NCI-H1417 (cell line): ENCODE measurements at places on chromosomes 2 and 18.

GRCh38 chr2:222481941-222482340 is 57.6 kb downstream of the SGPP2 start:
- DNase-seq = no peak

DNA sequence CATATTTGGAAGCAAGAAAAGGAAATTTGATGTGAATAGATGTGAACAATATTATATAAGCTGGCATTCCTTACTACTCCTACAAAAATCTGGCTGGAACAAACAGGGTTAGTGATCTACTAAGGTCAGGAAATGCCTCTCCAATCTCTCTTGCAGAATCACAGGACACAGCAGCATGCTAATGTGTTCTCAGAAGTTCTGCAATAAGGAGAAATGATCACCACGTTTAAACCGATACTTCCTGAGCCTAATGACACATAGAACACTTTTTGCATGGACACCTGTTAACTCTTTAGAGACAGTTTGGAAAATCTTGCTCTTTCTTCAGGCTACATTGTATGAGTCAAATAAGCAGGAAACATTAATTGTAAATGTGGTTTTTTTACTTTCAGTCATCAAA is 89.6 kb upstream of the MAP3K20 start:
- no peak for DNase-seq

DNA sequence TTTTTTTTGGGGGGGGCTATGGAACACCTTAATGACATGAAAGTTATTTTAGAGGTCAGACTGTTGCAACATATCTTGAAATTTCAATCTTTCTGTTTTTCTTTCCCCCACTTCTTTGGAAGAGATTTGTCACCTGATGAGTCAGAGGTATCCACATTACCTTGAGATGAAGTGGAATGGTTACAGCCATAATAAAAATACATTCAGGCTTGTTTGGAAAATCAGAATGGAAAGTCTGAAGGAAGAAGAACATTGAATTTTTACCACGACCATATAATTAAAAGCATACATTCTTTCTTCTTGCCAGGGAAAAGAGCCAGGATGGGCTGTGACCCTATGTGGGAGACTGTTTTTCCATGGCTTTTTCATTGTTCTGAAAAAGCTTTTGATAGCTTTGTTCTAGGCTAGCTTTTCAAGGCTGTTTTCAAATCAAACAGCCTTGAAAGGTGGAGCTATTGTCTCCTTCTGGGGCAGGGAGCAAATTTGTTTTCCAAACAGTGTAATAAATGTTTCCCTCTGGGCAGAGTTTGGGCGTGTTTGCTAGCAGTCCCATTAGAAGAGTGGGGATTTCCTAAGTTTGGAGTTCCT is 2.3 kb upstream of the GTF3C3 start:
- DNase-seq = no peak

DNA sequence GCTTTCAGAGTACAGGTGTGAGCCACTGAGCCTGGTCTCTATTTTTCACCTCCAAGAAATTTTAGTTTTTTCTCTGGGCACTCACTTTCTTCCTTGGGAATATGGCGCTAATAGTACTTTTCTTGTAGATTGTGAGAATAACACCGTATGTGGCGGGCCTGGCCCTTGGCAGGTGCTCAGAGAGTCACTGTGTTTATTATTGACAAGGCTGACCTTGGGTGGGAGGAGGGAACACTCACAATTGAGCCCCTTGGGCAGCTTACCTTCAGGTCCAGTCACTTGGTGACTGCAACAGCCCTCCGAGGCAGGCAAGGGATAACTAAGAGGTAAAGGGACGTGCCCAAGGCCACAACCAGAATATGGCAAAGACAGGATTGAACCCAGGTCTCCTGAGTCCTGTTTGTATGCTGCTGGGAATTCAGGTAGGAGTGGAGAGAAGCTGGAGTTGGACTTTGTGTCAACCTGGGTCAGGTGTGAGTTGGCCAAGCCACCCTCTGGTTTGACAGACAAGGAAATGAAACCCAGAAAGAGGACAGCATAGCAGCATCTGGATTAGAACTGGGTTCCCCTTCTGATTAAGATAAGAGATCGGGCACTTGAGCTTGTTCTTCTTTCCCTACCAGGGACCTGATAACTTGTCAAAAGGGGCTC is 2.8 kb upstream of the STK25 start:
- no peak for DNase-seq

DNA sequence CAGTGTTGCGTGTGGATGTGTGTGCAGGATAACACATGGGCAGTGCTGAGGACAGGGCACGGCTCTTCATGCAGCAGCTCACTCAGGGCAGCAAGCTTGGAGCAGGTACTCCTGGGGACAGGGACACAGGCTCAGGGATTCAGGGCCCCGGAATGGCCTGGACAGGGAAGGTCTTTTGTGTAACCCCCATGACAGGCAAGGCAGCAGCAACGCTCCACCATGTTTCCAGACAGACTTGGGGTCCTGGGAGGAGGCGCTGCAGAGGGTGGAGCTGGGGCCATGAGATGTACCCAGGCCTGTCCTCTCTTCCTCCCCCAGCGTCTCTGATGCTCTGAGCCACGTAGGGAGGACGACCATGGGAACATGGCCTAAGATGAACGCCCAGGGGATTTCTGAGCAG is 58.3 kb downstream of the ADNP2 start:
- no peak for DNase-seq

- no peak for DNase-seq
Measured at GRCh38 chr18:8969639-8970390, 132.7 kb upstream of the NDUFV2 start.

DNA sequence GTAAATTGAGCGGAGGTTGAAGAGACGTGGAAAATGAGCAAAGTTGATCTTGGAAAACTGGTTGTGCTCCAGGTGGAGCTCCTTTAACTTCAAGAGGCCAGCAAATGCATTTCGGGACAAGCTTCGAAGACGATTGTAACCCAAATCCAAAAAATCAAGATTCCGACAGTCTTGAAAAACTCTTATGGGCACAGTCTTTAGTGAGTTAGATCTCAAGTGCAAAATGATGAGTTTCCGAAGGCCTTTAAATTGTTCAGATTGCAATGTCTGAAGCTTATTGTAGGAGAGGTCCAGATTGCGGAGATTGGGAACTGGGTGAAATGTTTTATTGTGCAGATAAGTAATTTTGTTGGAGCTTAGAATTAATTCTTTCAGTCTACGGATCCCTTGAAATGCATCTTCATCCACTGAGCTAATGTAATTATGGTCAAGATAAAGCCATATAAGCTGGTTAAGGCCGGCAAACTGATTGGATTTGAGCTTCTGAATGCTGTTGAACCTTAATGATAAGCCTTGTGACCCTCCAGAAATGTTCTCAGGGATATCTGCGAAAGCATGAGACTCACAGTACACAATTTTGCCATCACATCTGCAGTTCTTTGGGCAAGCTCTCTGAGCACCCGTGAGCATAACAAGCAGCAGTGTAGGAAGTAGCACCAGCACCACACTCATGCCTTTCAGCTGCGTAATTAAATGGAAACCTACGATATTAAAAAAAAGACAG is 2.9 kb downstream of the LRRTM4 start:
- DNase-seq = no peak

- no peak for DNase-seq
Measured at GRCh38 chr2:223734346-223734745, 103.0 kb downstream of the AP1S3 start.

- peak; percentile 80 for DNase-seq
Measured at GRCh38 chr2:241877989-241878970, 8.8 kb downstream of the RTP5 start.

DNA sequence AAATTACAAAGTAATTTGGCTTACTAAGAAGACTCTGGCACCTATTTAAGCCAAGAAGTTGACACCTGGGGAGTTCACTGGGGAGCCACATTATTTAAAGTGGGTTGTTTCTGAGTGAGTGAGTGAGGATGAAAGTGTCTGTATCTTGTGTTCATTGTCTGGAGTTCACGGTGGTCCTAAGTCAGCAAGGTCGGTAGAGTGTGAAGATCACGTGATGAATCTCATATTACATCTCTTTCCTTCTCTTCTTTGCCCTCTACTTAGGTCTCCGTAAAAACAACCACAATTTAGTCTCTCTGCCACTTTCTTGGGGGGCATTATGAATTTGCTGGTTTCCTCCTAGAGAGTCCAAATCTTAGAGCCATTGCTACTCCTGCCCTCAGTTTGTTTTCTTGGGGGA is 67.8 kb downstream of the DIS3L2 start:
- DNase-seq = no peak

DNA sequence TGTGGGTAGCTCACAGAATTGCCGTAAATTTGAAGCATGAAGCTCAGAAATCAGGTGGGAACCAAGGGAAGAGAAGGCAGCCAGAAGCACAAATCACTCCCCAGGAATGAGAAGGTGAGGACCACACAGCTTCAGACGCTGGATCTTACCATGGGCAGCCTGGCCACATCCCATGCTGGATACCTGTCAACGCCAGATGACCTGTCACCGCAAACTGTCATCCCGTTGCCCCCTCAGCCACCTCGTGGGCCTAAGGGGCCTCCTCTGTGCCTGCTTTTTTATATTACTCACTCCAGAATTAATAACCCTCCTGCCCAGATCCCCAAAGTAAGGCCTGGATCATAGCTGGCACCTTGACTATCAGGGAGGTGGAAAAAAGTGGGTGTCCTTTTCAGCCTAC is 129.9 kb upstream of the MSH6 start:
- DNase-seq = no peak

DNA sequence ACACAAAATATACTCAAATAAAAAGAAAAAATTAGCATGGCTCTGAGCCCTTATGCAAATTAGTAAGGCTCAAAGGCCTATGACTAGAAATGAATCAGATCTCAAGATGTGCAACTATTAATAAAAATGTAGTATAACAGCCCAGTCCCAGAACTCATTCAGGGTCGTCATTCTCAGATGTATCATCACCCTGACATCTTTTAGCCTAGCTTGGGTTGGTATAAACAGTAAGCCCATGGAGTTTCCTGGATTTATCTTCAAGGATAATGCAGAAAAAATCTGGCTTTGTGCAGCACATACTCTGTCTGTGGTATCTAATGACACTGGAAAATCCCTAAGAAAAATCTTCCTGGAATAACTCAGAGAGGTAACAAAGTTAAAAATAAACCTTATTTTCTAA is 239.3 kb downstream of the ZNF385B start:
- DNase-seq = no peak

DNA sequence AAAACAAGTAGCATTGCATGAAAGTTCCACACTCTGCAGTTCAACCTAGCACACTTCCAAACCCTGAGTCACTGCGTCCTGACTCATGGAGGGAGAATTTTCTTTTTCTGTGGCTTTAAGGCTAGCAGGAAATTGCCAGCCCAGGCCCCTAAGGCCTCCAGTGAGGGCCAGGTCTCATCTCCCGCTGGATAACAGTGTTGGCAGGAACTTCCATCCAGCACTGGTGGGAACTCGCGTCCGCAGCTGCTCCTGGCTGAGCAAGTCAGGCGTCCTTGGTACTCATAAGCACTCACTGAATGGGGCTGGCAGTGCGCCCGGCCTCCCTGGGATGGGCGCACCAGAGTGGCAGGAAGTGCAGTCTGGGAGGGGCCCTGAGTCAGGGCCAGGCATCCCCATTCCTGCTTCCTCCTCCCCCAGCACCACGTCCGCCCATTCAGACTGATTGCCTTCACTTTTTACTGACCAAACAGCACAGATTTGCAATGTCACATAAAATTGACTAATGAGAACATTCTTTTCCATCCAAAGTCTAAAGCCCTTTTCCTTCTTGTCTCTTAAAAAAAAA is 14.3 kb downstream of the MALL start:
- DNase-seq = peak; percentile 83
